Activated CD4-positive, alpha-beta T cell treated with anti-CD3 and anti-CD28 coated beads, Interleukin-2, Interleukin-4, amounts not matched to agents 100 ng/mL and 50 ng/mL, durations not matched to agents 16 hours and 8 hours (primary cell): ENCODE measurements at places on chromosomes 1 and 21.

DNA sequence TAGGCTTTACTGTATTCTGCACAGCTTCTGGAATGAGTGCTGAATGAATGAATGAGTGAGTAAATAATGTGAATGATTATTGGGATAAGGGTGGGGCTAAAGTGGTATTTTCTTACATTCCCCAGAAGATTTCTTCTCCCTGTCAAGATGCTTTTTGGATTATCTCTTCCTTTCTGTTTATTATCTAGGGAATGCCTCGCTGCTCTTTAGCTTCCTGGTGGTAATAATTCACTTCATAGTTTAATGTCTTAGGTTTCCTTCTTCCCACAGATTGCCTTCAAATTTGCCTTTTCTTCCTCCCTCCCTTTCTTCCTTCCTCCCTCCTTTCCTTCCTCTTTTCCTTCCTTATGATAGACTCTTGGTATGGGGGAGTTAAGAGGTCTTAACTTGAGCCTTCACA is 24.0 kb downstream of the DDR2 start:
- no peak for DNase-seq

- no peak for DNase-seq
Measured at GRCh38 chr1:20729990-20730689, 2.4 kb downstream of the SH2D5 start.

DNA sequence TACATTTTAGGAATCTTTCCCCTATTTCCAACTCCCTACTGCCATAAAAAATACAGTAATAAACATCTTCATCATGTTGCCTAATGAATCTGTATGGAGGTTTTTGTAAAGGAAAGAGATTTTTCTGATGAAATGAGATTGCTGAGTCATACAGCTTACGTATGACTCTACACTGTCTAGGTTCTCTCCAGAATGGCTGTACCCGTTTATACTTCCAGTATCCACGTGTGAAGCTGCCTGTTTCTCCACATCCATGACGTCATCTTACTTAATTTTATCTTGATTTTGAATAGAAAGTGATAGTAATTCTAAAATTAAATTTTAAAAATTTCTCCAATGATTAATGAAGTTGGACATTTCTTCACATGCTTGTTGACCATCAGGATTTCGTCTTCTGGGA is 103.7 kb downstream of the COQ8A start:
- peak; percentile 9 for DNase-seq

- no peak for DNase-seq
Measured at GRCh38 chr1:186948535-186948934, 119.8 kb downstream of the PLA2G4A start.

- DNase-seq: no peak
Measured at GRCh38 chr1:61344696-61345095, 262.3 kb downstream of the NFIA start.

DNA sequence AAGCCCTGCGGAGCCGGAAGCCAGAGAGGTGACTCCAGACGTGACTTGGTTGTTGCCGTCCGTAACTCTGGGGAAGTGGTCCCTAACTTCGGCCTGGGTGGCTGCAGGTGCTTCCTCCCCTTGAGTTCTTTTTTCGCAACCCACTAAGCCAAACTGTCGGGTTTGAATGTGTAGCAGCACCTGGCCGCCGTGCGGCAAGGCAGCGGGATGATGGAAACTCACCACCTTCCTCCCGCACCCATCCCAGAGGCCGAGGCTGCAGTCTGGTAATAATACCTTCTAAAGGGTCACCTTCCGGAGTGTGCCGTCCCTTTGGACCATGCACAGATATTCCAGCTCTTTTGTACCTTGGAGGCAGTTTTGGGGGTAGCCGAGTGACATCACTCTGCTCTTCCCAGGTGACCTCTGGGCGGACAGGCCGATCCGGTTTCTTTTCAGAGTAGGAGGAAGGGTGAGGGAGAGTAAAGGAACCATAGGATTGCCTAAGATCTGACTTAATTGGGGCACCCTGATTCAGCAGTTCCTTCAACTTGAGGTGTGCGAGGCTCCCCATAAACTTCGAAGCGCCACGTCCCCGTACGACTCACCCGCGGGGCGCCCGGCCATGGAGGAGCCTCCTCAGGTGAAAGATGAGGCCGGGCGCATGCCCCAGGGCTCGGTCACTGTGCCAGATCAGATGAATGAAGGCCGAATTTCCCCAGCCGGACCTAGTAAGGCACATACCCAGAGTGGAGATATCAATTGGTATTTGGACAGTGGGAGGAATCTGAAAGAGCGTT is 1.0 kb downstream of the KCNK1 start:
- DNase-seq: no peak

GRCh38 chr1:7008975-7009740 is 223.9 kb downstream of the CAMTA1 start:
- no peak for DNase-seq

GRCh38 chr1:85148524-85149250 is 52.1 kb downstream of the SYDE2 start:
- DNase-seq: peak; percentile 77

DNA sequence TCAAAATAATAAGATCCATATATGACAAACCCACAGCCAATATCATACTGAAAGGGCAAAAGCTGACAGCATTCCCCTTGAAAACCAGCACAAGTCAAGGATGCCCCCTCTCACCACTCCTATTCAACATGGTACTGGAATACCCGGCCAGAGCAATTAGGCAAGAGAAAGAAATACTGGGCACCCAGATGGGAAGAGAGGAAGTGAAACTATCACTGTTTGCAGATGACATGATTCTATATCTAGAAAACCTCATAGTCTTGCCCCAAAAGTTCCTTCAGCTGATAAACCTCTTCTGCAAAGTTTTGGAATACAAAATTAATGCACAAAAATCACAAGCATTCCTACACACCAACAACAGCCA is 442.7 kb downstream of the PTBP2 start:
- DNase-seq: no peak

- no peak for DNase-seq
Measured at GRCh38 chr1:53631622-53632310, 107.2 kb downstream of the GLIS1 start.

DNA sequence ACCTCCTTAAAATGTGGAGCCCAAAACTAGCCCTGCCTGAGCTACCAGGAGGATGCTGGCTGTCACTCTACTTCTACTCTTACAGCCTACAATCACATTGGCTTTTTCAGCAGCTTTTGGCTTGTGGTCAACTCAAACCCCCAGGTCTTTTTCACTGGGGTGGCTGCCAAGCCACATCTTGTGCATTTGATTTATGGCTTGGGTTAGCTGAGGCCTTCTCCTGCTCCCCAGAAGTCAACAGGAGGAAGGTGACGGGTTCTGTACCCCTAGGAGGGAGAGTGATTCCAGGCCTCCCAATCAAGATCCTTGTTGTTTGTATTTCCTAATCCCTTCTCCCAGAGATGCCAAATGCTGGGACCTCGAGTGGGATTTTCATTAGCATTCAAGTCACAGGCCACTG is 124.3 kb downstream of the LACTBL1 start:
- DNase-seq: no peak

- DNase-seq: no peak
Measured at GRCh38 chr1:197683895-197684553, 91.3 kb downstream of the DENND1B start.

DNA sequence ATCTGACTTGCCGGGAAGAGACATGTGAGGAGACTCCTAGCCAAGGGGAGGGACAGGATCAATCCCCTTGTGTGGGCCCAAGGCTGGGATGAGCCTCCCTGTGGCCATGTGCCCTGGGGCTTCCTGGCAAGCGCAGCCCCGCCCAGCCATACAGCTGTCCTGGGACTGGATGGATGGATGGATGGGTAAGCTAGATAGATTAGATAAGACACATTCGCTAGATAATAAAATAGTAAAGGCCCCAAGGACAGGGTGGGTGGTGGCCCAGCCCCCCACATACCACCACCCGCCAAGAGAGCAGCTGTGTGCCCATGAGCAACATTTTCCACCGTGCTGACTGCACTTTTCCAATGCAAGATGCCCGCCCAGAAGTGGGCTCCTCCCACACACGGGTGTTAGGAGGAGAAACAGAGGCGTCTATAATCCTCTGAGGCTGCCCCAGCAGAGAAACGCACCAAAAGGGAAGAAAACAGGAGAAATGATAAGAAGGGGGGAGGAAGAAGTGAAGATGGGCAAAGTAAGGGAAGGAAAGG is 25.1 kb downstream of the ZBTB17 start:
- peak; percentile 73 for DNase-seq

DNA sequence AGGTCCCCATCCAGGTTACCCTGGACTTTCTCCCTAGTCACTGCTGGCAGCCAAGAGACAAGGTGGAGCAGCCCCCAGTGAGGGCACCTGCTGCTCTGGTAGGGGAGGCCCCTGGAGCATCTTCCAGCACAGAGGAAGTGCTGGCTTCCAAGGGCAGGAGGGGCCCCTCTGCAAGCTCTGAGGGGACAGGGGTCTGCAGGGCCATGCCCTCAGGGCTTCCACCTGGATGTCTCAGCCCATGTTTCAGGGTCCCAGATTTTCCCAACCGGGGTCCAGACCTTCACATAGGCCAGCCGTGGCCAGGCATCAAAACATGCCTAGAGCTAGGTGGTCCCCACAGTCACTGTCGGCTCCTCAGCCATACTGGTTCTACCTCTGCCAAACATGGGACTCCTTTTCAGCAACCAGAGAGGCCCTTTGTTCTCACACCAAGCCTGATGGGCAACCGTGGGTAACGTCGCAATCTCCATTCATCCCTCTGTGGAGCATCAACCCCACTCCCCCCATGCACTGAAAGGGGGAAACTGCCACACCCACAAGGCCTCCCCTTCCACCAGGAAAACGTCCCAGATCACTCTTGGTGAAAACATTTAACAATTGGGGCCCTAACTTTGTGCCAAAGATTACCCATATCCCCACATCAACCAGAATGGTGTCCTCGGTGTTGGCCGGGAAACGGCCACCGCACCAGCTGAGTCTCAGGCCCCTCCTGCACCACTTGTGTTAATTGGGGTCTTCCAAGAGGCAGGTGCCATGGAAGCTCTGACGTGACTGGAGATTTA is 1.9 kb upstream of the COL6A2 start:
- no peak for DNase-seq

DNA sequence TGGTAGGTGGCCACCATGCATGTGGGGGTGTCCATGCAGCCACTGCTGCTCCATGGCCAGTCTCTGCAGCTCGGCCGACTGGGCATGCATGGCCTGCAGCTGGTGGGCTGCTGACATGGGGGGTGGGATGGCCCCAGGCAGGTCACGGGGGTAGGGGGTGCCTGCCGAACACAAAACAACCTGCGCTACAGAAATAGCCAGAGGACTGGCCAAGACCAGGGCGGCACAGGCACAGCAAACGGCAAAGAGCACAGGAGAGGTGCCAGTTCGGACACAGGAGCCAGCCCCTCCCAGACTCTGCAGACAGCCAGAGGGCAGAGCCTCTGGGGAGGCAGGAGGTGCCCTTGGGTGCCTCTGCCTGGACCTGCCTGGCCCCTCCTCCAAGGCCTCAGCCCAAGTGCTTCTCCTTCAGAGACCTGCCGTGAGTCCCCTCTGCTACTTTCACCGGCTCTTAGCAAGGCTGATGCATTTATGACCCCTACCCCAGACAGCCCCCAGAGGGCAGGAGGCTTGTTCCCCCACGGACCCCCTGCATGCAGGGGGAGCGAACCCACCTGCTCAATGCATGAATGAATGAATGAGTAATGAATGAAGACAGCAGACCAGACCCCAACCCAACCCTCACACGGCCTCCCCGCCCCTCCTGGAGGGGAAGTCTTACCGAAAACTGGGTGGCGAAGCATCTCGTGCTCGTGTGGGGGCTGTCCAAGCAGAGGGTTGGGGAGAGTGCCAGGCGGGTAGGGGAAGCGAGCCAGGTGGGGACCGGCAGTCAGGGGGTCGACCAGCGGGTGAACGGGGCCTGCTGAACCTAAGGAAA is 37.7 kb downstream of the SLC45A1 start:
- DNase-seq: no peak

DNA sequence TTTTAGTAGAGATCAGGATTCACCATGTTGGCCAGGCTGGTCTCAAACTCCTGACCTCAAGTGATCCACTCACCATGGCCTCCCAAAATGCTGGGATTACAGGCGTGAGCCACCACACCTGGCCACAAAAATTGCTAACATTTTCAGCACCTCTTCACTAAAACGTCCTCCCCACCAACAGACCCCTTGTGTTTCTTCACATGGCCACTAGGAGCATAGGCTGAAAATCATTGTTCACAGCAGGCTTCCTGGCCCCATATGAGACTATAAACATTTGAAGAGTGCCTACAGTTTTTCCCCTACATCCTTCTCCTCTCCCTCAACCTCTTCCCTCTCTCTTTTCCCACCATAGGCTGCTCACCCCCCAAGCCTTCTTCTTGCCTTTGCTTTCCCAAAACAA is 28.0 kb upstream of the SFPQ start:
- DNase-seq: peak; percentile 22

DNA sequence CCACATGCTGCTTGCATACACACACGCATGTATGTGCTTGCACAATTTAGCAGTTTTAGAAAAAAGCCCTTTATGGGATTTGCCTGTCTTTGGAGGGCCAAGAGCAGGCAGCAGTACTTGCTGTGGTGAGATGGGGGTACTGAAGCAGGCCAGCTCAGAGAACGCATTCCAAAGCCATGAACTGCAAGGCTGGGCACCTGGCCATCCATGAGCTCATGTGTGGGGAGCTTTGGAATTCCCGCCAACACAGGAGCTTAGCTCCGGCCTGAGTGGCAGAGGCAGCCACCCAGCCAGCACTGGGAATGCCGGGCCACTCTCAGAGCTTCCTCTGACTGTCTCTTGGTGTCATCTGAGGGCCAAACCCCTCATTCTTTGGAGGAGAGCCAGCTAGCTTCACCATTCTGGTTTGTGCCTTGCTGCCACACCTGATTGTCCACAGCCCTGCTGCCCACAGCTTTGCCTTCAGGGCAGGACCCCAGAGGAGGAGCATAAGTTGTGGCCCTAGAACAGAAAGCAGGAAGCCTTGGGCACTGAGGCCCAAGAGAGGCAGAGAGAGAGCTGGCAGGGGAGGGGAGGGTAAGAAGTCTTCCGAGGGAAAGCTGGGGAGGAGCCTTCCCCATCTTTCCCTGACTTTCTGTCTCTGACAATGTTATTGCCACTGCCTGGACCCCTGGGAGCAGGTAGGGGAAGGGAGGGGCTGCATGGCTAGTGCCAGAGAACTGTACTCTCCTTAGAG is 92.1 kb upstream of the POU3F1 start:
- DNase-seq: no peak

DNA sequence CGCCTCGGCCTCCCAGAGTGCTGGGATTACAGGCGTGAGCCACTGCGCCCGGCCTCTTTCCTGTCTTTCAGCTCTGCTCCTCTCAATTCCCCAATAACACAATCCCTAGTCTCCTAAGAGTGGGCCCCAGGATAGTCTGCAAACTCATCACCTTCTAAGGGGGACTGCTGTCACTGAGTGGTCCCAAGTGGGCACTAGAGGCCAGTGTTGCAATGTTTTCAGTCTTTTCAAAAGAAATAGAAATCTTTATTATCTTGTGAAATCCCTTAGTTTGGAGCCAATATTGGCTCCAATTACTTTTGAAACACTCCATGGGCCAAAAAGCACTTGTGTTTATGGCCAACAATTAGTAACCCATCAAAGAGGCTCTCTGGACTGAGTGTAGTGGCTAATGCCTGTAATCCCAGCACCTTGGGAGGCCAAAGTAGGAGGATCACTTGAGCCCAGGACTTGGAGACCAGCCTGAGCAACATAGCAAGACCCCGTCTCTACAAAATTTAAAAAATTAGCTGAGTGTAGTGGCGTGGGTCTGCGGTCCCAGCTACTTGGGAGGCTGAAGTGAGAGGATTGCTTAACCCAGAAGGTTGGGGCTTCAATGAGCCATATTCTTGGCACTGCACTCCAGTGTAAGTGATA is 28.6 kb upstream of the ZNF697 start:
- no peak for DNase-seq
